ENCODE measurements at places on chromosomes 2 and 18.
A peak's percentile ranks its signal among the peaks of the same experiment; 100 is the strongest.

DNA sequence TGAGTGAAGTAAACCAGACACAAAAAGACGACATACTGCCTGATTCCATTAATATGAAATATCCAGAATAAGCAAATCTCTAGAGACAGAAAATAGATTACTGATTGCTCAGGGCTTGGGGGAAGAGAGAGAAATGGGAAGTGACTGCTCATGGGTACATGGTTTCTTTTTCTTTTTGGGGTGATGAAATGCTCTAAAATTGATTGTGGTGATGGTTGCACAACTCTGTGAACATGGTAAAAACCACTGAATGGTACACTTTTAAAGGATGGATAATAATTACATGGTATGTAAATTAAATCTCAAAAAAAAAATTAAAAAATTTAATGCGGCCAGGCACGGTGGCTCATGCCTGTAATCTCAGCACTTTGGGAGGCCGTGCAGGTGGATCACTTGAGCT, 39.3 kb downstream of the RPL31 start:
- DNase-seq, result peak; percentile 7

GRCh38 chr2:39408351-39409136, 28.5 kb downstream of the MAP4K3 start:
- DNase-seq, result no peak

GRCh38 chr2:8566774-8567468, 114.9 kb upstream of the ID2 start:
- DNase-seq, result no peak

GRCh38 chr2:105102963-105103421, 65.1 kb downstream of the MRPS9 start:
- no peak for DNase-seq

- no peak for DNase-seq
Observed at GRCh38 chr2:12737297-12737696, 20.6 kb downstream of the TRIB2 start.

DNA sequence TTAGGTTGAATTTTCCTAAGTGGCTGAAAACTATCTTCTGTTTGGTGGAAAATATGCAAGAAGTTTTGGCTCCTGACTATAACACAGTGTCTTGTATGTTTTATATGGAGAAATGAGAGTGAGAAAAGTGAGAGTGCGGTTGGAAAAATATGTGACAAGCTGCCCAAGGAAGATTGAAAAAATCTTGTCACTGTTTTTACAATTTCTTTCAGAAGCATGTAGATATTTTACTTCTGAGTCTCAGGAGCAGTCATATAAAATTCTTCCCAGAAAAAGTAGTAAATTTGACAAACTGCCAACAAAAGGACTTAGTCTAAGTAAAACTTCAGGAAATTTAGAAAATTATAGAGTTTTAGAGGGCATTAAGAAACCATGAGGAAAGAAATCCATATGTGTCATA, 19.4 kb upstream of the RMND5A start:
- DNase-seq, result no peak

- peak; percentile 16 for DNase-seq
Observed at GRCh38 chr2:84741182-84741822, 139.6 kb downstream of the TRABD2A start.

- no peak for DNase-seq
Observed at GRCh38 chr2:9473985-9474360, 378 bp upstream of the IAH1 start.

DNA sequence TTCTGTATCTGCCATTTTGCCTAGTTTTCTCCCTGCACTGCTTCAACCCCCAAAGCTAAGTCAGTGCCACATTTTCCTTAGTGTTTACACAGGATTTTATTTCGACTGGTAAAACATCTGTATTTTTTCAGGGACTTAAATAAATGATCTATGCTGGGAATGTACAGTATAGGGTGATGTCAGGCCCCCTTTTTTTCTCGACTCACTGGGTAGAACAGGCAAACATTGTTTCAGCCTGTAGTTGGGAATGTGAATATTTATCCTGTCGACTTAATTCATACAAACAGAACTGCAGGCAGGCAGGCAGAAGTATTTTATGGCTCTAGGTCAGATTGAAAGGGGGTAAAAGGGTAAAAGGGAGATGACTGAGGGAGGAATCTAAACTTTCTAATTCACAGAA, 123.5 kb upstream of the ZFP36L2 start:
- no peak for DNase-seq

DNA sequence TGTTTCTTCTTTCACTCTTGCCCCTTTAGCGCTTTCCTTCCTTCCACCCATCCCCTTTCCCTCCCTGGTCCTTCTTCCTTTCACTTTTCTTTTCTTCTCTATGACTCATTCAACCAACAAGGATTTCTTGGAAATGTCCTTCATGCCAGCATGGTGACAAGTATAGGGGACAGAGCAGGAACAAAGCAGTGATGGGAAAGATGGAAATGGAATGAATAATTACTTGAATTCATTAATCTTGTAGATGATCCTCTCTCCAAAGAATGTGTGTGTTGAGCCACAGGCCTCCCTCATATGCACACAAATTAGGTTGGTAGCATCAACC, 1.5 kb downstream of the VAMP5 start:
- DNase-seq, result peak; percentile 29

- DNase-seq, result no peak
Observed at GRCh38 chr2:172233987-172234715, 131.5 kb upstream of the DLX2 start.

- DNase-seq, result no peak
Observed at GRCh38 chr2:59177748-59178147, 936.6 kb upstream of the FANCL start.

- no peak for DNase-seq
Observed at GRCh38 chr2:71603311-71603811, 150.0 kb downstream of the DYSF start.

DNA sequence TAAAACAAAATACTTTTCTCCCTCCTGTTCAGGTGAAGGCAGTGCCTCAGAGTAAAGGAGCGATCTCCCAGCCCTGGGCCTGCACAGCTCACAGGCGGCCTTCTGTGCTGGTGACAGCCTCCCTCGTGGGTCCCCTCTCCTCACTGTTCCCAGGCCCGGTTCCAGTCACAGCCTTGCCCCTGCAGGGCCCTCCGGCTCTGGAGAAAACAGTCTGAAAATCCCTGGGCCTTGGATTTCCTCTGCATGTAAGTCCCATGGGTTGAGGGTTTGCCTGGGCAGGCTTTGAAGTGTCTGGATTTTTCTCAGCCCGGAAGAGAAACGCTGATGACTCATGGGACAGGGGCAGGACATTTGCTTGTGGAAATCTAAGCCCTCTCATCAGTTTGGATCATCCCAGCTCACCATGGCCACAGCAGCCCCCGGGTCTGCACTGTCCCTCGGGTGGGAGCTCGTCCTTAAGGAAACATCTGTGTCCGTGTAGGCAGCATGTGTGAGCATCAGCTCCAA, 186.1 kb upstream of the RAB12 start:
- no peak for DNase-seq

DNA sequence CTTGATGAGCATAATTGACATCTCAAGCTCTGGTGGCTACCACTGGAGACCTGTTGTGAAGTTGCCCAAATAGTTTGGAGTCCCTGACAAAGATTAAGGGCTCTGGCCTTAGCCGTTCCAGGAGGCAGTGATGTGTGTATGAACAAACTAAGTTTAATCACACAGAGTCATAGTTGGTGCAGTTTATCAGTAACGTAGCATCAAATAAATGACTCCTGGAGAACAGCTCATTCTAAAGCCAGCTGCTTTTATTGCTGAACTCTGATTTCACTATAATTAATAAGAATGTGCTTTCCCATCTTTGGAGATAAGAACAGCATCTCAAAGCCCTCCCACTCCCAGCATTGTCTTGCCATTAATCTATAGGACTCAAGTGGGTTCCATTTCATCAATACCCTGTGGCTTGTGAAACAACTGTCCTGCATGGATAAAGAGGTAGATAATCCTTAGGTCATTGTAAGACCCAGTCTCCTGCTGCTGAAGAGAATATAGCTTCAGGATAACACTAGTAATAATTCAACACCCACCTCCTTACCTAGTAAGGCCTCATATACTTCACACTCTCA, 211.4 kb upstream of the THUMPD2 start:
- DNase-seq, result no peak

GRCh38 chr2:176128172-176128981, 1.1 kb upstream of the HOXD8 start:
- peak; percentile 72 for DNase-seq

GRCh38 chr2:96143231-96143847, 1.9 kb downstream of the DUSP2 start:
- DNase-seq, result no peak

- DNase-seq, result no peak
Observed at GRCh38 chr2:96757477-96757860, 3.2 kb upstream of the CNNM4 start.

DNA sequence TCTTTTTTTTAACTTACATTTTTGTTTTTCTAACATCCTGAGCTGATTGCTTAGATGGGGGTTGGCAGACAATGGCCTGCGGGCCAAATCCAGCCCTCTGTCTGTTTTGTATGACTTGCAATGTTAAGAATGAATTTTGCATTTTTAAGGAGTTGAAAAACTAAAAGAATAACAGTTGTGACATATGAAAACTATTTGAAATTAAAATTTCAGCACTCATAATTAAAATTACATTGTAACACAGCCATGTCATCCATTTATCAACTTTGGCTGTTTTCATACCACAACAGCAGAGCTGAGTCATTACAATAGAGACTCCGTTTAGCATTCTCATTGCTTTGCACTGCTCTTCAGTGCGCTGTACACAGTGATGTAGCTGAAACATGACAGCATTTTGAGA, 94.1 kb upstream of the MC4R start:
- DNase-seq, result no peak

DNA sequence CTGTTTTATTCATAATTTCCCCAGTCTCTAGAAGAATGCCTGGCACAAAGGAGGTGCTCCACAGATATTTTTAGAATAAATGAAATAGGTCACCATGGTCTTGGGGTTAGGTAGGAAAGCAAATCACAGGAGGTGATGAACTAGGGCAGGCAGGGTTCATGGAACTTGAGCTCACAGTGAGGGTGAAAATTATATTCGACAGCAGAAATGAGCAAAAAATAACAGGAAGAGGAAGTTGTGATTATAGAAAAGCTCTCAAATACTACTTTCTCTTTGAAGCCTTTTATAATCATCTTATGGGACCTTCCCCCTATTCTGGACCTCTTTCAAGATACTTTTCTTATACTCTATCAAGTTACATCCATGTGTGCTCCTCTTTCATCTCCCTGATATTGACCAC, 4.5 kb upstream of the CREB1 start:
- DNase-seq, result peak; percentile 20

- no peak for DNase-seq
Observed at GRCh38 chr2:36461039-36461681, 105.6 kb downstream of the CRIM1 start.

DNA sequence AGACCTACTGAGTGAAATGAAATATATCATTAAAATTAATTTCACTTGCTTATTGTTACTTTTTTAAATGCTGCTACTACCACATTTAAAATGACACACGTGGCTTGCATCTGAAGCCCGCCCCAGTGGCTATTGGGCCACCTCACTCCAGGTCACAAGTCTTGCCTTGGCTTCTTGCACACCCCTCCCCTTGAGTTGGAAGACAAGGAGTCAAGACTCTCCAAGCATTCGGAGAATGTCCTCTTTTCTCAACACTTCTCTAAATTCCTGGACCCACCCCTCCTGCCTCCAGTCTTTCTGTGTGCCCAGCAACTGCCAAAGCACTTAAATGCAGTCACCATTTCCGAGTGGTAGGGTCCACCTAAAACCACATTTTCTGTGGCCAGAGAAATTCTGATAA, 73.4 kb downstream of the ZBTB7C start:
- DNase-seq, result no peak

DNA sequence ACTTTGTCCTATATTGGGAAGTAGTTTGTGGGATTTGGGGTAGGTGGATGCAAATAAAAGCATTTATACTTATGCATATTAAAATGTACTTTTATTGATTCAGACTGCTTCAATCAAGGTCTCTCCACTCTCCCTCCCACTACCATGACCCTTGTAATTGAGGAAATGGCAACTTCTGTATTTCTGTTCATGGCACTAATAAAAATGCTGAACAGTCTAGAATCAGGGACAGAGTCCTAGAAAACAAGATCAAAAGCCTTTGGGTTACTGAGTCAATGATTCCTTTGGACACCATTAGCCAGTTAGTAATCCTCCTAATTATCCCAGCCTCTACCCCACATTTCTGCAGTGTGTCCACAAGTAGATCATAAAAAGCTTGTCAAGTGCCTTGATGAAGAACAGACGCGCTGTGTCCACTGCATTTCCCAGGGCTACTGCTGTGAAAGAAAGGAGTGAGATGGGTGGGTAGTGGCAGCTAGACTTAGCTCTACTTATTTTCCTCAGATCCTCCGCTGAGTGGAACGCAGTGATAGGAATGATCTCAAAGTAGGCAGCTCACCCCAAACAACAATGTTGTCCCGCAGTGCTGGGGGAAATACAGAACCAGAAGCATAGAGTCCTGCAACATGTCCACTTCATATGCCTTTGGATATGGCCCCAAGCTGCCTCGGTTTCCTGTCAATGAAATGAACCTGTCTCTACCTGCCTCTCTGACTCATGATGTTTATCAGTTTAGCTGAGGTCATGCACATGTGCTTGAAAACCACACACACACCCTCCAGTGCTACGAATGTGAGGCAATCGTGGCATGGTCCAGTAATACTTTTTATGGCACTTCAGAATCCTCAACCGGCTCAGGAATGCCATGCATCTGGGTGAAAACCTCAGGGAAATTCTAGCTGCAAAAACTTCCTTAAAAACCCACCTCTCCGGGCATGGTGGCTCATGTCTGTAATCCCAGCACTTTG, 115.5 kb downstream of the COL6A3 start:
- no peak for DNase-seq

GRCh38 chr2:212957624-212958023, 193.8 kb downstream of the IKZF2 start:
- no peak for DNase-seq

- DNase-seq, result no peak
Observed at GRCh38 chr2:238882082-238882755, 34.3 kb downstream of the TWIST2 start.

DNA sequence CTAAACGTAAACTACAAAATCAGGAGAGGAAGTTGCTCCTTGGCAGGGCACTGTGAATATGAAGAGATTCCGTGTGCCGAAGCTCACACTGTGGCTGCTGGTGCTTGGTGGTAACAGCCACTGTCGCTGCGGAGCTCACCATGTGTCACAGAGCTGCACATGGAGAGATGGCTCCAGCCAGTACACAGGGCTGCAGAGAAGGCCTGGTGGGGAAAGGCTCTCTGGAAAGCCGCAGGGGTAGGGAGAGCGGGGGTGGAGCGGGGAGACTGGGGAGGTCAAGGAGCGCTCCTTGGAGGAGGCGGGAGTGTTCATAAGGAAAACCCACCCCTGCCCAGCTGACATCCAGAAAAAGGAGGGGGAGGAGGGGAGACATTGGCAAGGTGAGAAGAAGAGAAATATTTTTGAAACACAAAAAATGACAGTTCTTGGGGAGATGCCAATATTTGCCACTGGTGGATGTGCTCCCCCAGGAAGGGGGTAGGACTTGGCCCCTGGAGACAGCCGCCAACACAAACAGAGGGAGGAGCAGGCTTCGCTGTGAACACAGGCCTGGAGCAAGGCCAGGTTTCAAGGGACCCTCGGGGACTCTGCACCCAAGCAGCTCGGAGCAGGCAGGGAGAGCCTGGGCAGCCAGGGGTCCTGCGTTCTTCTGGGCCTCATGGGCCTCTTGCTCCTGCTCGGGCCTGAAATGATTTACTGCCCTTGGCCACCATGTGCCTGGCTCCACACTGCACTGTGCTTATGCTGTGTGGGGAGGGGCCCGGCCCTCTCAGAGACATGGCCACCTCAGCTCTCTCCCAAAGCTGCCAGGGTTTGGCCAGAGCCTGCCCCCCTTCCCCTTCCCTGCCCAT, 102.6 kb upstream of the GLI2 start:
- DNase-seq, result no peak

Data from Kasumi-1 (cell line).